Activated naive CD8-positive, alpha-beta T cell treated with anti-CD3 and anti-CD28 coated beads, Interleukin-2, amount 50 U/mL, for 24 hours (primary cell): ENCODE measurements at places on chromosomes 7 and 10.

DNA sequence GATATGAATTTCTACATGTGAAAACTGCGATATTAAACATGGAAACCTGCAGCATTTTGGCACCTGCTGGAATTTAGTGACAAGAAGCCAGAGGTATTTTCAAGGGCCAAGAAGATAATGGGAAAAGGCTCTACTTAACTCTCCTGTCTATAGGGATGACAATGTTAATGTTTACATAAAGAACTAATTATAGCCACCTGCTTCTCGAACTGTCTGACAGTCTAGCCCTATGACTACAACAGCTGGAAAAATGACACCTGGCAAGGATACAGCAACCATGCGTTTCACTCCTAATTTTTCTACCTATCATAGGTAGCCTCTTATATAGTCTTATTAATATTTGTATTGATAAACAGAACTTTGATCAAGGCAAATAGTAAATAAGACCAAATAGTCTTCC lies 49.6 kb downstream of the MAGI2 start:
- H3K4me3 ChIP-seq, result no peak overlapping the region
- H3K36me3 ChIP-seq, result no peaks in the 10 kb centered on the region
- H3K4me1 ChIP-seq, result no peaks in the 10 kb centered on the region
- no peak for DNase-seq
- no peaks in the 10 kb centered on the region for H3K27me3 ChIP-seq

DNA sequence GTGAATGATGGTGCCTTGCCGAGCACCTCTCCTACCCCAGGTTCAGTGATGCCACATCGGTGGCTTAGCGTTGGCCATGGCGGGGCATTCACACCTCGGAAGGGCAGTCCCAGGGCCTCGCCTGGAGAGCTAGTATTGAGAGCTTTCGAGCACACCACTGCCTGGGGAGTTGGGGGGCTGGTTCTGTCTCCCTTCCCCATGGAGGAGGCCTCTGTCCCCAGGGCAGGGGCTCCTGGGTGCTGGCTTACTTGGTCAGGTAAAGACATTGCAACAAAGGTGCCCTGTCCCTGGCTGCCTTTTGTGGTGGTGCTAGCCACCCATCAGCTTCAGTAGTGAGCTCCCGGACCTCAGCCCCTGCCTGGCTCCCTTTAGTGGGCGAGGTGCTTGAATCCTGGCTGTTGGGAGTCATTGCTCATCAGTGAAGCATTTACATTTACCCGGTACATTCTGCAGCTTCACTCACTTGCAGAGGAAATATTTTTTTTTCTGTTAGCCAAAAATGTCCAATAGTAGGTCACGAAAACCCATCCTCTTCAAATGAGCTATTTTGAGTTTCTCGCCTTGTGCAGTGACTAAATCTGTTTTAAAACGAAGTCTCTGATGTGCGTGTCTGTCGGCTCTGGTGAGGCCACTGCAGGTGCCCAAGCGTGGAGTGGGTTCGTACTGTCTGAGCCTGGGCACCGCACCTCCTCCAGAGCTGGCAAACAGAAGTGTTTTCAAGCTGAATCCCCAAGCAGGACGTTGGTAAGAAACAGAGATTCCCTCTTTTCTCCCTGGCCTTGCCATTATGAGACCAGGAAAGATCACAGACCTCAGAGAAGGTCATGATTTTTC lies 95.5 kb downstream of the INPP5A start:
- H3K27ac ChIP-seq, result no peak overlapping the region
- H3K27me3 ChIP-seq, result no peaks in the 10 kb centered on the region
- no peak for DNase-seq
- H3K4me1 ChIP-seq, result peaks cover 39% of the 10 kb centered on the region
- H3K4me3 ChIP-seq, result no peak overlapping the region

- H3K27ac ChIP-seq, result no peak overlapping the region
- H3K27me3 ChIP-seq, result peaks cover 11% of the 10 kb centered on the region
Observed at GRCh38 chr10:44874166-44874565, 37.0 kb upstream of the TMEM72 start.

- DNase-seq, result no peak
- no peak overlapping the region for H3K4me3 ChIP-seq
- no peaks in the 10 kb centered on the region for H3K36me3 ChIP-seq
- no peaks in the 10 kb centered on the region for H3K27me3 ChIP-seq
Observed at GRCh38 chr10:76175533-76176165, 744.2 kb downstream of the LRMDA start.

GRCh38 chr7:2251841-2252771 lies 10.1 kb downstream of the NUDT1 start:
- peaks cover 20% of the 10 kb centered on the region for H3K36me3 ChIP-seq
- H3K4me3 ChIP-seq, result no peak overlapping the region
- H3K27ac ChIP-seq, result no peak overlapping the region

DNA sequence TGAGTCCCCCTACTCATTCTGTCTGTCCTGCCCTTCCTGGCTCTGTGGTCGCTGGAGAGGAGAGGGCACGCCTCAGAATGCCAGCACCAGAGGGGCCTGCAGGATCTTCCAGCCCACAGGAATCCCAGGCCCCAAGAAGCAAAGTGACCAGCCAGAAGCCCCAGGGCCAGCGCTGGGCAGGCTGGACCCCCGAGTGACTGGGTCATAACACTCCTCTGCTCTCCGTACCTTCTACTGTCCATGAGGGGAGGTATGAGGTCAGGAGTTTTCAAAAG lies 102.6 kb upstream of the GPR26 start:
- no peaks in the 10 kb centered on the region for H3K4me1 ChIP-seq
- H3K4me3 ChIP-seq, result no peak overlapping the region
- peaks cover 22% of the 10 kb centered on the region for H3K27me3 ChIP-seq

GRCh38 chr7:44114586-44115310 lies 8.6 kb downstream of the POLD2 start:
- H3K27ac ChIP-seq, result no peak overlapping the region
- no peaks in the 10 kb centered on the region for H3K27me3 ChIP-seq
- H3K4me3 ChIP-seq, result no peak overlapping the region
- no peak for DNase-seq
- H3K4me1 ChIP-seq, result peaks cover 7% of the 10 kb centered on the region
- peaks cover 17% of the 10 kb centered on the region for H3K36me3 ChIP-seq

DNA sequence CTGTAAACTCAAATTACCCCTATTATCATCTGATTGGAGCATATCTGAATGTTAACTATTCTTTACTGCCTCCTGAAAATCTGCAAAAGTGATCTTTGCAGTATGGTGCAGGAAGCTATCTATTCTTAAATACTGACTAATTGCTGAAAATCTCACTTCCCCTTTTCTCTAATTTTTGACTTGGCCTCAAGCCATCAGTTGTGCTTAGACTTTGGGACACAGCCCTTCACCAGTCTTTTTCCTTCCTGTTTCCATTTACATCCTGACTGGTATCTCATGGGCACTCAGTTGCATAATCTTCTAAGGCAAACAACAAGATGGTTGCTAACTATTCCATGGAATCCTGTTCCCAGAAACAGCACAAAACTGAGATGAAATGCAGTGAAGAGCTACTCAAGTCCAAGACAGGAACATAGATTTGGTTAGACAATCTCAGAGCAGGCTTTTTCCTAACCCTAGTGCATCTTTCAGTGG lies 228.5 kb downstream of the SORCS1 start:
- no peak overlapping the region for H3K4me3 ChIP-seq
- no peak overlapping the region for H3K27ac ChIP-seq
- H3K4me1 ChIP-seq, result peaks cover 4% of the 10 kb centered on the region
- H3K36me3 ChIP-seq, result no peaks in the 10 kb centered on the region
- no peak for DNase-seq
- no peaks in the 10 kb centered on the region for H3K27me3 ChIP-seq

DNA sequence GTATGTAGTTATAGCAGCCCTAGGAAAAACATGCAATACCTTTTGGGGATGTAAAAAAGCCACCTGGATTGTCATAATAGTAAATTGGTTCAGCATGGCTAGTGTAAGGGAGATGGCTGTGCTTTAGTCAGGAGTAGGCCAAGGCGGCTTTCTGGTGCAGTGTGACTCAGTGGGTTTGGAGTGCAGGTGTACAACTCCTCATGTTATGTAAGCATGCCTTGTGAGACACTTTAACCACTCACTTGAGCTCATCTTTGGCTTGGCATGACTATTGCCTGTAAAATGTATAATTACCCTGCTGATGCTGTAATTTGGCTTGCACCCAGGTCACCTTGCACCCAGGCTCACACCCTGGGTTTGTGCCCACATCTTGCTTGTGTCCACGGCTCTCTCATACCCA lies 239.2 kb upstream of the GLI3 start:
- no peak for DNase-seq
- peaks cover 6% of the 10 kb centered on the region for H3K4me1 ChIP-seq
- H3K27me3 ChIP-seq, result peaks cover 2% of the 10 kb centered on the region
- no peaks in the 10 kb centered on the region for H3K36me3 ChIP-seq
- no peak overlapping the region for H3K4me3 ChIP-seq
